SW 1271 (cell line): ENCODE measurements at places on chromosomes 11 and 22.

DNA sequence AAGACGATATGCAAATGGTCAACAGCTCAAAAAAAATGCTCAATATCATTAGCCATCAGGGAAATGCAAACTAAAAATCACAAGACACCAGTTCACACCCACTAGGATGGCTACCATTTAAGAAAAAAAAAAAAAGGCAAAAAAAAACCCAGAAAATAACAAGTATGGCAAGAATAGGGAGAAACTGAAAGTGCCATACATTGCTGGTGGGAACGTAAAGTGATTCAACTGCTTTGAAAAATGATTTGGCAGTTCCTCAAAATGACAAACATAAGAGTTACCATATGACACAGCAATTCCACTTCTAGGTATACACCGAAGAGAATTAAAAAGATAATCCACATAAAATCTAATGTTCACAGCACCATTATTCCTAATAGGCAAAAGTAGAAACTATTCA, 47.5 kb downstream of the PICALM start:
- no peak for DNase-seq

DNA sequence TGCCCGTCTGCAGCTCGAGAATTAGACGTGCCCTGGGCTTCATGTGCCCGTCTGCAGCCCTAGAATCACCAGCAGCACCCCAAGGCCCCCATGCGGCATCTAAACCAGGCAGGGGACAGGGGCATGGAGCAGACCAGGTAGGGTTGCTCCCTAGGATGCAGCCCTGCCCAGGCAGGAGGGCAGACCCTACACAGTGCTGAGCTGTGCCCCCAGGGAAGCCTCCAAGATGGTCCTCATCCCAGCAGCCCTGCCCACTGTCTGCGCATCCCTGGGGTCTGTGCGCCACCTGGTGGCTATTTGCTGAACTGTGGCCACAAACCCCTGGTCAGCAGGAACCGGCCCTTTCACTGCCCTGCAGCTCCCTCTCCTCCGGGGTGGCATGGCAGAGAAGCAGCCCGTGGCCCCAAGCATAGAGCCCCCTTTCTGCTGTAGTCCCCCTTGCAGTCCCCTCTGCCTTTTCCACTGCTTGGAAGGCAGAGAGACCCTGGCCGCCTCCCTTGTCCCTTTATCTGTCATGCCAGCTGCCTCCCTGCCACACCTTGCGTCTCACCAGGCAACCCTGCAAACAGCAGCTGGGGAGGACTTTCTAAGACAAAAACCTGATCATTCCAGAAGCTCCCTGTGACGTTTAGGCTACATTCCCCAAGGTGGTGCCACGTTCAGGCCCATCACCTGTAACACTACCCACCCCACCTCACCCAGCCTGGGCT, 86.6 kb downstream of the KCNQ1 start:
- peak; percentile 53 for DNase-seq

- DNase-seq = peak; percentile 53
Observed at GRCh38 chr11:65419772-65420481, 2.7 kb upstream of the NEAT1 start.

GRCh38 chr11:11038782-11039181, 180.9 kb upstream of the ZBED5 start:
- DNase-seq = no peak

DNA sequence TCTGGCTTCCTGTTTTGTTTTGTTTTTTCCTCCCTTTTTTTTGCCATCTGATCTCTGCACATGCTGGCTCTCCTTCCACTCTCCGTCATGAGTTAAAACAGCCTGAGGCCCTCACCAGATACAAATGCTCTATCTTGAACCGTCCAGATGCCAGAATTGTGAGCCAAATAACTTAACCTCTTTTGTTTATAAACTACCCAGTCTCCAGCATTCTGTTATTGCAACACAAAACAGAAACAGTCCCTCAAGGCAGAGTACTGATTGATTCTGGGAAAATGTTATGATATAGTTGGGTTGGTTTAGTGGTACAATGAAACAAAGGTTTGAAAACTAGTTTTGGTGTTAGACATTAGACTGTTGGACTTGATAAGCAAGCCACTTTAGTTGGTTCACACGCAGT, 1390.0 kb upstream of the RAG2 start:
- peak; percentile 6 for DNase-seq

GRCh38 chr22:48592488-48592887, 1235.2 kb downstream of the BRD1 start:
- no peak for DNase-seq

DNA sequence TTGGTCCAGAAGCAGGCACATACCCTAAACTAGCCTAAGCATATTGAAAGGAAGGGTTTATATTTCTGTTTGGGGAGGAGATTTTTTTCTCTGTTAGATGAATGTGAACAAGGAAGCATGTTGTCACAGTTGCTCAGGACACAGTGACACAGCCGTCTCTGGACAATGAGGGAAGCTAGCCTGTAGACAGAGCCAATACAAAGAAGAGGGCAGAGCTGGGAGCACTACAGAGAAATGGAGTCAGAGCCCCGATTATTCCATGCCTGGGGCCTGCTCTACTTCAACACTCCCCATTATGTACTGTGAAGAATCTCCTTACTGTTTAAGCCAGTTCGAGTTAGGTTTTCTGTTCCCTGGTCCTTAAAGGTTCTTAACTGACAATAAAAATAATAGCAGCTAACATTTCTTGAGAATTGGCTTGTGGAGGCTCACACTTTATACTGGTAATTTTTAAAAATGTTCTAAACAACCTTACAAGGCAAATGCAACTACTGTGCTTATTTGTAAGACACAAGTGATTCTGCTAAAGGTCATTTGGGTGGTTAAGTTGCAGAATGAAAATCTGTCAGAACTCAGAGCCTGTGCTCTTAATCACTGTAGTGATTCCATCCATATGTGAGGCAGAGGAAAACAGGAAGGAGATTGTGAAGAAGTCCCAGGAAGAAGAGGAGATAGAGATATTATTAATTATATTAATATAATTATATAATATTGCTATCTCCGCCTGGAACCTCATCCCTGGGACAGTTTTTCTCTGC, 58.8 kb upstream of the RRAS2 start:
- no peak for DNase-seq

DNA sequence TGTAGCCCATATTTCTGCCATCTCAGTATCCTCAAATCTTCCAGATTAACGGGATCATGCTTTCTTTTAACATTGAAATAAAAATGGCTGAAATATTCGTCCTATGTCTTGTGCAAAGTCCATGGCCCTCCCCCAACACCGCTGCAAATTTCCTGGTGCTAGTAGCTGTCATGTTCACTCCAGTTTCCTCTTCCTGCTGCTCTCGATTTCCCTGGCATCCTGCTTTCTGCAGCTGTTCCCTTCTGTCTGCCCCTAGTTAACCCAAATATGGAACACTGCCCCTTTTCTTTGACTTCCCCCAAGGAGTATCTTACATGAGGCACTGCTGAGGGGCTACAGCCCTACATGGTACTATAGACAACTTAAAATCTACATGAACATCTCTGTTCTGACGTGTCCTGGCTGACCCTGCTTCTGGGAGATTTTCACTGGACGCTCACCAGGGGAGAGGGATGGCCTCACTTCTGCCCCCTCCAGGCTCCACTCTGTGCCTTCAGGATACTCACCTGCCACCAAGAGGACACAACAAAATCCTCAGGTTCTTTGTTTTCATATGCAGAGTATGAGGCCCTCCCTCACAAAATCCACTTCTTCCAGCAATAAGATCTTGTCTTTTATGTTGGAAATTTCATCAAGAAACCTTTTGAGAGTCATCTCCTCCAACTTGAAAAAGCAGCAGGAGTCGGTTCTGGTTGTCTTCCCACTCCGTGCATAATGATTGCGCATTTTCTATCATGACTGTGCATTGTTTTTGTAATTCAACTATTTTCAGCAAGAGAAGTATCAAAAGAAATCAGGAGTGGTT, 29.5 kb upstream of the SCUBE2 start:
- no peak for DNase-seq

GRCh38 chr11:75135021-75135650, 15.8 kb upstream of the SLCO2B1 start:
- no peak for DNase-seq

- no peak for DNase-seq
Observed at GRCh38 chr11:67261640-67261945, 4.7 kb upstream of the GRK2 start.

- no peak for DNase-seq
Observed at GRCh38 chr11:77381729-77382665, 80.5 kb upstream of the GDPD4 start.

DNA sequence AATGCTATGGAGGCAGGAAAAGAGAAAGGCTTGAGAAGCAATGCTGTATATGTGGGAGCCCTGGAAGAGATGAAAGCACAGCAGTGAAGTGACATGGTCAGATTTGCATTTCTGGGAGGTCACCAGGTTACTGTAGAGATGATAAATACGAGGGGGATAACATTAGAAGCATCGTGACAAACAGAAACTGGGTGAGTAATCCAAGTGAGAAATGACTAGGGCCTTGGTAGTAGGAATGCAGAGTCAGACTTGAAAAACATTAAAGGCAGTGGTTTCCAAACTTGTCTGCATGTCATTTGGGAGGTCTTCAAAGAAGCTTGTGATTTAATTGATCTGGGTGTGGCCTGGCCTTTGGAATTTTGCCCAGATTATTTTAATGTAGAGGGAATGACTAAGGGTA, 43.9 kb downstream of the CCDC34 start:
- no peak for DNase-seq

GRCh38 chr22:48908547-48908946, 919.1 kb downstream of the BRD1 start:
- DNase-seq = no peak

- DNase-seq = no peak
Observed at GRCh38 chr11:132184079-132184478, 813.7 kb downstream of the NTM start.

- DNase-seq = peak; percentile 44
Observed at GRCh38 chr11:32006799-32007388, 84.0 kb upstream of the RCN1 start.

DNA sequence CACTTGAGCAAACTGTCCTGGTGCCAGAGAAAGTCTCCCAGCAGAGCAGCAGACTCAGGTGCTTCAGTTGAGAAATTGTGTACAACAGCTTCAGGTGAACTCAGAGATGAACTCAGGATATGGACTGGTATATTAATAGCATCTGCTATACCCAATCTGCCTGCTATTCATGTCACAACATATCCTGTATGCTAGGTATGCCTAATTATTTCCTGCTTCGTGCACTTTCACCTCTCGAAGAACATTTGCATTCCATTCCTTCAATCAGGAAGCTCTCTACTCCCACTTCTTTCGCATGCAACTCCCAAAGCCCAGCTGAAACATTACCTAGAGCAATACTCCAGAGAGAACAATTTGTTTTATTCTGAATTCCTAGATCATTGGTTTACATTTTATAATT, 207.7 kb downstream of the KCNA4 start:
- DNase-seq = no peak
